ENCODE measurements at places on chromosomes 5 and 9. TPM values are rescaled to one million over a fixed set of nuclear protein-coding genes. Genes with fewer than 3 reads are reported as not detected.

KCTD16 gene
- 8.4 TPM for total RNA-seq

PCDHB5 gene
- total RNA-seq, result 2.2 TPM

C5orf52 gene
- total RNA-seq, result not detected

EEIG1 gene
- 44.9 TPM for total RNA-seq

MYORG gene
- total RNA-seq, result 2.2 TPM
